ENCODE measurements at places on chromosomes 7 and 10.
A peak's percentile ranks its signal among the peaks of the same experiment; 100 is the strongest.

- peak; percentile 70 for DNase-seq
These were observed 771 bp downstream of the PHYHIPL start for GRCh38 chr10:59177031-59177797.

- no peak for DNase-seq
These were observed 6.9 kb upstream of the ACSL5 start for GRCh38 chr10:112366992-112367391.

DNA sequence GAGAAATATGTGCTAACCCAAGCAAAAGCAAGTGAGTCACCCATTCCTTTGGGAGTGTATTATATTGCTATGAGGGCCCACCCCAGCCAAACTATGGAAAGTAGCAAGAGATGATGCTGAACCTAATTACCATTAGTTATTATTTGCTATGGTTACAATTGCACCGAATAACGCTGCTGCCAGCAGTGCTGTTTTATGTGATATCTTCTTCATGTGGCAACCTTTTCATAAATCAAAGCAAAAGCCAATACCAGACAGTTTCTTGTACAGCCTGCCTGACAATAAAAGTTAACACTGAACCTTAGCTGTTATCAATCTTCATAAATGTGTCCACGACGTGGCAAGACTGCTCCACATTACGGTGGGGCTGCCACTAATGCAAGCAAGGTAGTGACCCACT lies 241.7 kb upstream of the PLXNA4 start:
- no peak for DNase-seq

DNA sequence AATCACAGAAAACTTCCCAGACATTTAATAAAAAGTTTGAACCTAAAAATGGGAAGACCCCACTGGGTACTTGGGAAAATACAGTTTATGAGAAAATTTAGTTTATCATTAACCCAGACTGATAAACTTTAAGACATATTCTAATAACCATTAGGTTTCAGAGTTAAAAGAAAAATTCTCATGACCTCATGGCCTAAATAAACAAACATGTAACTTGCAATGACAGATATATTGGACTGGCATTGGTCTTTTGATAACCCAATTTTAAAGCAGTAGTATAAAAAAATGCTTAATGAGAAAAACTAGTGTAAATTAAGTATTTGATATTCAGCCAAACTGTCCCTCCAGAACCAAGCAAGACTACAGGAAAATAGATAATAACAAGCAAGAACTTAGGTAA lies 67.0 kb upstream of the ZNF804B start:
- DNase-seq = no peak

GRCh38 chr10:86798025-86798424 lies 41.6 kb downstream of the BMPR1A start:
- no peak for DNase-seq

DNA sequence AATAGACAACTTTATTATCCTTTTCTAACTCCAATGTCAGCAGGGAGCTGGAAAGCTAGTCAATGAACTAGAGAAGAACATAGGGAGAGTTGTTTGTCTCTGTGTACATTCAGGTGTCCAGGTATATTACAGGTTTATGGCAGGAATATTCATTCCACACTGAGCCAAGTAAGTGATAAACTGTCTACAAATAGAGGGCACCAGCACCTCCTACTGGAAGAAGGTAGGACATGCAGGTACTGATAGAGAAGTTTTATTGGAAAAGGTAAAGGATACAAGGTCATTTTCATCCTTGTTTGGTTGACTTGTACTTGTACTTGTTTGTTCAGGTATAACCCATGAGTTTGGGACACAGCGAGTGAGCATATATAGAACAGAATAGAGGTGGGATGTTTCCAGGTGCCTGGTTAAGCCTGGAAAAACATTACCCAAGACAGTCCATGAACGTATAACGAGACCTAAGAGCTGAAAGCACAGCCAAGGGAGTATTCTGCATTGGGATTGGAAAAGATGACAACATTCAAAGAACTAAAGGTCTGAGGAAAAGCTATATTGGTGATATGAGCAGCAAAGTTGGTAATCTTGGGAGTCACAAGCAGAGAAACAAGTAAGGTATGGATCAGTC lies 61.4 kb upstream of the PPP1R3C start:
- no peak for DNase-seq

- no peak for DNase-seq
These were observed 198.2 kb downstream of the PON1 start for GRCh38 chr7:95126053-95126709.

- DNase-seq = no peak
These were observed 252.9 kb downstream of the THSD7A start for GRCh38 chr7:11579141-11579540.

- DNase-seq = no peak
These were observed 1.9 kb downstream of the USP6NL start for GRCh38 chr10:11609492-11610093.

DNA sequence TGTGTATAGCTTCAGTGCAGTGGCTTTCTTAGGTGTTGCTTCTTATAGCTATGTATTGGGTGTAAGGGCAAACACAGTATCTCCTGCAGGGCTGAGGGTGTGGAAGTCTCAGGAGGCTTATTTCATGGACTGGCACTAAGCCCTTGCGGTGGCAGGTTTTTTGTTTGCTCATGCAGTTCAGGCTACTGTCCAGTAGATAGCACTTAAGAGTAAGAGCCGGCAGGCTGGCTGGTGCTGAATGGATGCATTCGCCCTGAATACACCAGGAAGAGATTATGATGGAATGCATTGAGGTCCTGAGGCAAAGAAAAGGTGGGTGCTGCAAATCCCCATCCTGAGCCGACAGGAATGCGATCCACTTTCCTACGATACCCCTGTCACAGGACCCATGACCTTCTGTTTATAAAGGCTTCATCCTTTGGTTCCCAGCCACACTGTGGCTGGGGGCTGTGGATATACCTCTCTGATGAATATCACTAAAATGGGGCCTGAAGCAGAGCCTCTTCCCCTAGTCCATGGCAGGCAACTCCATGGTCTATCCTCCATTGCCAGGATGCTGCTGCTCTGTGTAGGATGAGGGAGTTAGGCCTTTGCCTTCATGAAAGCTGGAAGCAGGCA lies 44.9 kb downstream of the ANXA8 start:
- no peak for DNase-seq

DNA sequence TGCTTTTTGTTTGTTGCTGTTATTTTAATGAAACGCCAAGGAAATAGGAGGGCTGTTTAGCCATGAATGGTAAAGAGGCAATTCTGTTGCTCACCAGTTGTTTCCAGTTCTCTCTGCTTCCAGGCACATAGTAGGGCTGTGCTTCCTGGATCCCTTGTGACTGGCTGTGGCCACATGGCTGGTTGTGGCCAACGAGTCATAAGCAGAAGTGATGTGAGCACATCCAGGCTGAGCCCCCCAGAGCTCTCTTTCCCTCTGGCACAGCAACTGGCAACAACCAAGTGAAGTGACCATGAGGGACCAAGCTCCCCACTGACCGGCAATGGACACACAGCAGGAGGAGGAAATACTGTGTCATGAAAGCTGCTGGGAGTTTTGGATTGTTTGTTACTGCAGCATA lies 10.3 kb downstream of the GRID1 start:
- no peak for DNase-seq

DNA sequence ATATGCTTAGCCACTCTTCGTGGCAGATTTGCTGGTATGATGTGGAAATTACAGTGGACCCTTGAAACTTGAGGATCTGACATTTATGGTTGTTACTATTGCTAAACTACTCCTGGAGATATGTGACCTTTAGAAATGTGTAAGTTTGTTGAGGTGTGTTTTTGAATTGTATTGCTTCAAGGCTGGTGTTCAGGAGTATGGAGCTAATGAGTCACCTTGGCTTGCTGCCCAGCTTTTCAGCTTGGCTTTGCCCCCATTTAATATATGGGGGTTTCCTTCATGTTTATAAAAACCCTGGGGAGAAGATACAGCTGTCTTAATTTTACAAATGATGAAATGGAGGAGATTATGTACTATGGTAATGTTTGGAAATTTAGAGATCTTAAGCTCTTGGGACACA lies 11.6 kb downstream of the HBP1 start:
- DNase-seq = no peak

DNA sequence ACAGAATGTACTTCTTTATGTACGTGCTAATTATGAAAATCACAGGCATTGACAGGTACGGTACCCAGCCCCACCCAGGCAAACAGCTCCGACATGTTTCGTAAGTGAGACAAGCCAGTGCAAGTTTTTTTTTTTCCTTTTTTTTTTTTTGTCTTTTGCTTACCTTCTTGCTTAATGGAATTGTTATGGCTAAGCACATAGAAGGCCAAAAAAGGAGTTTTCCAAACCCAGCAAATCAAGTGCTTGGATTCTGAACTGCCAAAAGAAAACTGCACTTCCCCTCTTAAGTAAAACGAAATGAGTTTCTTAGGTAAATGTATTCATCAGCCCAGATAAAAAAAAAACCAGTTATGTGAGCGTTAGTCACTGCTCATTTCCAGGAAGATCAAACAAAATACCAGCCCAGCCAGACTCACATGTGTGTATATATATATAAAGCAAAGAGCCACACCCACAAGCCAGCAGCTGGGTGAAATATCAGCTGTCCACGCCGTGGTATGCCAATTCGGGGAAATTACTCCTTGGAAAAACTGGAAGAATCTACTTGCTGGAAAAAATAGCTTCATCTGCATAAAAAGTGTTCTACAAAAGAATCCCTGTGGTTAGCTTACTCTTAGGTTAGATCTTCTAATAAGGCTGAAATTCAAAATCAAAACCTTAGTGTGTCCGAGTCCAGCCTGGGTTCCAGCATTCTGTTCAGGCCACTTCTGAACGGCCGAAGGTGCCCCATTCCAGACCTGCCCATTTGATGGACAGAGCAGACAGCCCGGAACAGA lies 8.0 kb downstream of the KLF6 start:
- DNase-seq = no peak

DNA sequence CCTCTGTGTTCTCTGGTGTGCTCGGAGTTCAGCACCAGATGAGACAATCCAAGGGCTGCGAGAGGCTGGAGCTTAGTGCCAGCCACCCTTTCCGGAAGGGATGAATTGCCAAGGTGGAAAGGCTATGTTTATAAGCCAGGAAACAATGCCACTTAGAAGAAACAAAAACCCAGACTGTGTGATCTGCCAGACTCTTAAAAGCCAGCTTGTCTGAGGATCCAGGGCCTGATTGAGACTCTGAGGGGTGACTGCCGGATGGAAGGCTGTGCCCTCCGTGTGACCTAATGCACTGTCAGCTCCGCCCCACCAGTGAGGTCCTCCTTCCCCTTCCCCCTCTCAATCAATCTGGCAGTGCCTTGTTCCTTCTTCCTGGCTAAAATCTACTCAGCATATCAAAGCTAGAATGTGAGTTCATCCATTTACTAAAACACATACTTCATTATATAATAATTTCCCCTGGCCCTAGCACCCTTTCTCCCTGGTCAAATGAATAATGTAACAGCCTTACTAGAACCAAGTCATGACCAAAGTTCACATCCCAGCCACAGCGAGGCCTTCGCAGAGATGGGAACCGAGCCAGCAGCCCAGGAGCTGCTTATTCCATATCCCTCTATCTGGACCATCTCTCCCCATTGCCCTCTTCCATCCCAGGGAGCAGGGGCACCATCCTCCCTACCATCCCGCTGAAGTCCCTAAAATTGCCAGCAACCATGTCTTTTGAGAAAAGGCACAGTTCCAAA lies 25.5 kb downstream of the FAM107B start:
- no peak for DNase-seq

- DNase-seq = no peak
These were observed 206.0 kb upstream of the MDFIC start for GRCh38 chr7:114715907-114716306.

DNA sequence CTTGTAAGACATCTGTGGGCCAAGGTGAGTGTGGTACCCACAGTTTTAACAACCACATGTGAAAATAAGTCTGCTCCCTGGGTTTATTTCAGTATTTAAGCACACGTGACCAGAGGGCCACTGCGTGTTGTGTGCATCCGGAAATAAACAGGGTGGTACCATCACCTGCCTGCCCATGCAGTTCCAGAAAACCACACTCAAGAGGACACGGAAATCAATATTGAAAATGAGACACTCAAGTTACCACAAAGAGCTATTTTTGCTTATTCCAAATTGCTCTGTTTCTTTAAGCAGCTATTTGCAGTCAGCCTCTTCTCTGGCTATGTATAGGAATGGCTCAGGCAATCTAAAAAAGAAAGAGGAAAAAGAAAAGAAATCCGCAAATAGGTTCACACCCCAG lies 71.8 kb upstream of the LOXL4 start:
- no peak for DNase-seq

DNA sequence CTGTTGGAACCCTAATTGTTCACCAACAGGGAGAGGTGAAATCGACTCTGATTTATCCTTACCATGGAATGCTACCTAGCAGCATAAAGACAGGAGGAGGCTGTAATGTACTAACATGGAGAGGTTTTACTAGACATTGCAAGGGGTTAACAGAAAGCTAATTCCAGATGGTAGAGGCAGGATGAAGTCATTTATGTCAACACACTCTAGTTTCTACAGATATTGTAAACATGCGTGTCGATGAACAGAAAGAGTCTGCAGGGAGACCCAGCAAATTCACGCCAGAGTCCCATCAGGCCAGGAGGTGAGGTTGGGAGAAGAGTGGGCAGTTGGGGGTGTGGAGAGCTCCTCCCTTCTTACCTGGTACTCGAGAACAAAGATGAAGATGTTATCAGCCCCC lies 7.0 kb downstream of the NPC1L1 start:
- DNase-seq = no peak

DNA sequence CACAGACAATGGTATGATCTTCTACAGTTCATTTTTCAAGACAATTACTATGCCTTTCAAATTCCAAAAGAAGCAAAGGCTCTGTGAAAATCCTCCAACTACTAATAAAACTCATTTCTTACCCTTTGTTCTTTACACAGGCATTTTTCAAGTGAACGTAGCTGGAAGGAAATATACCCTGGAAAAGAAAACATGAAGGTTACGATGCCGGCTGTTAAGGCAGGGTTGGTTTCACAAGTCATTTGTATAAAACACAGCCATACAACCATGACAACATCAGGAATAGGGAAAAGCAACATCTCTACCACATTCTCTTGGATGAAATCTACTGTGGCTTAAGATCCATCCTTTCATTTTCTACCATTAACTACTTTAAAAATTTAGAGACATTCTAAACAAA lies 207.9 kb downstream of the DOCK4 start:
- DNase-seq = no peak

DNA sequence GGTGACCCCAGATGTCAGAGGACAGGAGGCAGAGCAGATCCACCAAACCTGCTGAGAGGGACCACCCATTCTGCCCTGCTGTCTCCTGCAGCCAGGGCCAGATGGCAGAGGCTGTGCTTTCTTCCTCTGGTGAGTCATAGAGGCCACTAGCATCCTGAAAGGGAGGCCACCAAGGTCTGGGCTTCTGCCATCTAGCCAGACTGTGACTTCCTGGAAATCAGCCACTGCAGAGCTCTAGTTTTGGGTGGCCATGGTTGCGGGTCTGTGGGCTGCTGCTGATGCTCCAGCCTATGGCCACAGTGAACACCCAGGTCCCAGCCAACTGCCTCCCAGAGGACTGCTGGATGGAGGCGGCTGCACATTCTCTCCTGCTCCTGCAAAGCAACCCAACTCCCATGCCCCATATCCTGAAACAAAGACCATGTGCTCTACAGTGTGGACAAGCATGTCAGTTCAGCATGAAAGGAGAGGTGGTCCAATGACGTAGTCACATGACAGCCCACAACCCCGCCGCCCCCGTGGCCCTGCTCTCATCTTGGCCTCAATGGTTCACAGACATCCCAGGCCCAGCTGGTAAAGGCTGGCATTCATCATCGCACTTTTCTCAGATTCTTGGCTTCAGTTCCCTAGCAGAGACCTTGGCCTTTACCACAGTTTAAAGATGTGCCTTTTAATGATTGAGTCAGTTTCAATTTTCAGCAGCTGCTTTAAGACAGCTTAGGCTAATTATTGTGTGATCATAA lies 73.9 kb upstream of the CXCL12 start:
- no peak for DNase-seq

- peak; percentile 5 for DNase-seq
These were observed 48.6 kb downstream of the CUL1 start for GRCh38 chr7:148747274-148747673.
